B cell (primary cell): ENCODE measurements at places on chromosomes 1 and 21. TPM values are rescaled to one million over a fixed set of nuclear protein-coding genes. Genes with fewer than 3 reads are reported as not detected.

DNA sequence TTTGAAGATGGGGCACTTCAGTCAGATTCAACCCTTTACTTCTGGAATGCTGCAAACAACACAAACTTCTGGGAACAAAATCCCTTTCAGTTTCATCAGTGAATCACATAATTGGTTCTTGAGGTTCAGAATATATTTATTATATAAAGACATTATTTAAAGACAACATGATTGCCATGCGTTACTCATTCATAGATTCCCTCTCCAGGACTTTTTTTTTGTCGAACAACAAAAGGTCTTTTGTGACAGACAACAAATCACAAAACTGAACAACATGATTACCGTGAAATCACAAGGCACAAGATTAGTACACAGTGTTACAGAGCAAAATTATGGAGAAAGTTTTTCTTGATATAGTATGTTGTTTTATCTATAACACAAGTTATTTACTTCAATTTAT is 1815.0 kb downstream of the NCAM2 start:
- no peaks in the 10 kb centered on the region for H3K36me3 ChIP-seq
- no peaks in the 10 kb centered on the region for H3K27me3 ChIP-seq
- no peak for DNase-seq
- no peak overlapping the region for H3K27ac ChIP-seq

- no peaks in the 10 kb centered on the region for H3K36me3 ChIP-seq
- H3K27me3 ChIP-seq, result no peaks in the 10 kb centered on the region
- H3K4me1 ChIP-seq, result no peaks in the 10 kb centered on the region
- no peak overlapping the region for H3K27ac ChIP-seq
- no peak overlapping the region for H3K4me3 ChIP-seq
- DNase-seq, result no peak
Measured at GRCh38 chr1:39170731-39171667, 33.5 kb upstream of the MACF1 start.

DNA sequence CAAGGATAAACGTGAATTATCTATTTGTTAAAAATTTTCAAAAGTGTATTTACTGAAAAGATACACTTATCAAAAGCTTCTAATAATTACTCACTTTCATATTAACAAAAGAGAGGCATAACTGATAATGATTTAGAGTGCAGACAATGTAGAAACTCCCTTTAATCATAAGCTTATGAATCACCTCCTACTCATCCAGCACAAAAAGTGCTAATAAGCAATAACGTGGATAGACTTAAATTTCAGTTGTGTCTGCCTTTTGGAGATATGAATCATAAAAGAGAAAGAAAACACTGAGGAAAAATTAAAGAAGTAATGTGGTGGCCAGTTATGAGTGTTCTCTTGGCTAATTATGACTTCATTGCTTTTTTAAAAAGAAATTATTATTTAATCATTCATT is 827.6 kb upstream of the B3GALT2 start:
- H3K36me3 ChIP-seq, result no peaks in the 10 kb centered on the region
- no peaks in the 10 kb centered on the region for H3K4me1 ChIP-seq
- no peaks in the 10 kb centered on the region for H3K27me3 ChIP-seq
- DNase-seq, result no peak
- no peak overlapping the region for H3K27ac ChIP-seq

DNA sequence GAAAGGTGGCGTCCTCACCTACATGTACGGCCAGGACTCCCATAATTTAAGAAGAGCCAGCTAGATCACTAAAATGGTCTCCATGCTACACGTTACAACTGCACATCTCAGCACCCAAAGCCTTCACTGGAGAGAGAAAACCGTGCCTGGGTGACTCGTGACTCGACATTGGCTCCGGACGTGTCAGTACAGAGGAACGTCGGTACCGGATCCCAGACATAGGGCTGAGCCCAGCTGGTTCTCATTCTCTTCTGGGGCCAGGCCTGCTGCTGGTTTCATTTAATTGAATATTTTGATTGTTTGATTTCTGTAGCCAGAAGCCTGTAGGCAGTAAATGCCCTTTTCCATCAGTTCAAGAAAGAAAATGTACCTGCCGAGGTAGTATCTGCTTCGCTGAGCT is 93.1 kb downstream of the HHIPL2 start:
- no peaks in the 10 kb centered on the region for H3K36me3 ChIP-seq
- peaks cover 11% of the 10 kb centered on the region for H3K4me1 ChIP-seq
- no peak overlapping the region for H3K27ac ChIP-seq
- H3K27me3 ChIP-seq, result no peaks in the 10 kb centered on the region

- no peaks in the 10 kb centered on the region for H3K27me3 ChIP-seq
- DNase-seq, result no peak
- H3K27ac ChIP-seq, result no peak overlapping the region
- H3K4me3 ChIP-seq, result no peak overlapping the region
Measured at GRCh38 chr1:235021815-235022214, 106.8 kb downstream of the TOMM20 start.

DNA sequence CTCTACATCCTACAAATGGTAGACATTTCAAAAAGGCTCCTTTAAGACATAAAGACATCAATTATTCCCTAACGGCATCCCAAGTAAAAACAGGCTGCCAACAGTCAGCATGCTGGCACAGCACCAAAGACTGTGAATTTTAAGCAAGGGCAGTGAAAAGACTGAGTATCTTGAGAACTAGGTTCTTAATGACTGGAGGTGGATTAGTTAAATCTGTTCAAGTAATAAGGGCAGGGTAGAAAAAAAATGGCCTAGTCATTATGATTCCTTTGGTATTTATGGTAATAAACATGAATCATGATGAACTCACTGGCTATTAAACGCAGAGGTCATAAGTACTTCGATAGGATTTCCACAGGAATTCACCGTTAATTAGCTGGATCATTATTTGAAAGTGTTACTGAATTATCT is 75.2 kb downstream of the KIFAP3 start:
- H3K27me3 ChIP-seq, result no peaks in the 10 kb centered on the region
- no peak for DNase-seq
- H3K4me3 ChIP-seq, result no peak overlapping the region

GRCh38 chr1:68227598-68227997 is 4.7 kb downstream of the WLS start:
- no peak for DNase-seq
- H3K27ac ChIP-seq, result no peak overlapping the region
- no peak overlapping the region for H3K4me3 ChIP-seq
- no peaks in the 10 kb centered on the region for H3K36me3 ChIP-seq
- H3K4me1 ChIP-seq, result peaks cover 10% of the 10 kb centered on the region
- H3K27me3 ChIP-seq, result peaks cover 22% of the 10 kb centered on the region

Gene LRRC71
- not detected in 2 replicates for total RNA-seq

DNA sequence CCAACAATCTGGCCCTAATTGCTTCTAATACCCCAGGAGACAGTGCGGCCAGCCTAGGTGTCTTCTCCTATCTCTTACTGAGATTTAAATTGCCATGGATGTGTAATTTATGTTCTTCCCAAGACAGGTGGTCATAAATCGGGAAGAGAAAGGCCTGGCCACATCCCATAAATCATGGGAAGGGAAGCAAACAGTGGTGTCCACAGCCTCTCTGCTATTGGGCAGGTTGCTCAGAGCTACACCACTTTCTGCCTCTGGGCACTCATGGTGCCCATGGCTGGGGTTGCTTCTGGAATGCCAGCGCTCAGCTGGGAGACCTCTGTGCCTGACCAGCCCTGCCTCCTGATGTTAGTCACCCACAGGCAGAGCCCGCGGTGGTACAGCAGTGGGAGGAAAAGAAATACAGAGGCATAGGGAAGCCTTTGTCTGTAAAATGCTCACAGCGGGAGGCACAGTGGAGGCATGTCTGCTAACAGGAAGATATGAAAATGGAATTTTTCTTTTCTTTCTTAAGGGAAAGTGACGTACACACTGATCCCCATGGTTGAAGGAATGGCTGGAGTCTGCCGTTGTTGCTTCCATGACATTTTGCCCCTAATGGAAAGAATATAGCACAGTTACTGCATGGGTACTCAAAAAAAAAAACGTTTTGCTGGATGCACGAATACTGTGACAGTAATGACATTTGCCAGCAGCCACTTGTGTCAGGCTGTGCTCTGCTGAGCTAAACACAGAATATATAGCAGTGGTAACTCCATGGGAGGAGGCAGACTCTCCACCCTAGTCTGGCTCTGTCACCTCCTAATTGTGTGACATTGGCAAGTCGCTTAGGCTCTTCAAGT is 21.9 kb downstream of the MTARC1 start:
- no peak overlapping the region for H3K27ac ChIP-seq
- no peak for DNase-seq
- H3K4me3 ChIP-seq, result no peak overlapping the region
- no peaks in the 10 kb centered on the region for H3K27me3 ChIP-seq
- H3K4me1 ChIP-seq, result no peaks in the 10 kb centered on the region
- H3K36me3 ChIP-seq, result no peaks in the 10 kb centered on the region

Gene RASSF5
- 144 and 146 TPM in 2 replicates for total RNA-seq

DNA sequence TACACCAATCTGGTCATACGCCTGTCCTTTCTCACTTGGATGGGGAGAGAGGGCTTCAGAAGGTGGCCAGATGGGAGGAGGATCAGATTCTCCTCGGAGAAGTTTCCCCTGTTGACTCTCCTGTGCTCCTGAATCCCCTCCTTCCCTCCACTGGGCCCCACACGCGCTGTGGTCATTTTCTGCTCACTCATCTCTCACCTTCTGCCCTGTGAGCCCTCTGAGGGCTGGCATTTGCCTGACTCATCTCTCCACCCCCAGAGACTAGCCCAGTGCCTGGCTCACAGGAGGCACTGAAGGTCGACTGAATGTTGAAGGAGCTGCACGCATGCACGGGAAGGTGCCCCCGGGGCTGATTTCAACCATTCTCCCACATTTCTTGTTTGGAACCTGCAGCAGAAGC is 14.2 kb downstream of the ABCA4 start:
- H3K27me3 ChIP-seq, result peaks cover 18% of the 10 kb centered on the region
- H3K27ac ChIP-seq, result no peak overlapping the region
- DNase-seq, result no peak
- no peak overlapping the region for H3K4me3 ChIP-seq
- no peaks in the 10 kb centered on the region for H3K4me1 ChIP-seq
- H3K36me3 ChIP-seq, result no peaks in the 10 kb centered on the region

DNA sequence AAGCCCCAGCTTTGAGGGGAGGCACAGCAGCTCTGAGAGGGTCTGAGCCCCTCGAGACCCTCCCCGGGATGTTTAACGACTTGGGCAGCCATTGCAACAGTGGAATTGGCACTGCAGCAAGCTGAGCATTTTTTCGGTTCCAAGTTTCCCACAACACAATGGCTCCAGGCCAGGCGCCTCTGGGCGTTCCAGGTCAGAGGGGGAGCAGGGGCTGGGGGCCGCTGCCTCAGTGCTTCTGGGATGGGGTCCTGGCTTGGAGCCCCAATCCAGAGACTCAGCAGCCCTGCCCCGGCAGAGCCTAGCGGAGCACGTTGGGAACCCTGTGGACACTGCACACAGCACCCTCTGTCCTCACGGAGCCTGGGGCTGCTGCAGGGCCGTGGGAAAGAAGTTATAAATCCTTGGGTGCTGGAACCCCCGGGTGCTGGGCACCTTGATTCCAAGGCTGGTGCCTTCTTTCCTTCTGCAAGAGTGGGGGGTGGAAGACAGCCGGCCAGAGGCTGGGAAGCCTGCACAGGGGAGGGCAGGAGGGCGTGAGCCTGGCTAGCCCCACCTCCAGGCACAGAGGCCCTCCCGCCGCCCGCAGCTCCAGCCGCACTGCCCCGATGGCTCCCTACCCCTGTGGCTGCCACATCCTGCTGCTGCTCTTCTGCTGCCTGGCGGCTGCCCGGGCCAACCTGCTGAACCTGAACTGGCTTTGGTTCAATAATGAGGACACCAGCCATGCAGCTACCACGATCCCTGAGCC is 50.1 kb downstream of the COL18A1 start:
- H3K4me1 ChIP-seq, result no peaks in the 10 kb centered on the region
- no peaks in the 10 kb centered on the region for H3K27me3 ChIP-seq
- H3K4me3 ChIP-seq, result no peak overlapping the region
- H3K36me3 ChIP-seq, result no peaks in the 10 kb centered on the region
- H3K27ac ChIP-seq, result no peak overlapping the region

DNA sequence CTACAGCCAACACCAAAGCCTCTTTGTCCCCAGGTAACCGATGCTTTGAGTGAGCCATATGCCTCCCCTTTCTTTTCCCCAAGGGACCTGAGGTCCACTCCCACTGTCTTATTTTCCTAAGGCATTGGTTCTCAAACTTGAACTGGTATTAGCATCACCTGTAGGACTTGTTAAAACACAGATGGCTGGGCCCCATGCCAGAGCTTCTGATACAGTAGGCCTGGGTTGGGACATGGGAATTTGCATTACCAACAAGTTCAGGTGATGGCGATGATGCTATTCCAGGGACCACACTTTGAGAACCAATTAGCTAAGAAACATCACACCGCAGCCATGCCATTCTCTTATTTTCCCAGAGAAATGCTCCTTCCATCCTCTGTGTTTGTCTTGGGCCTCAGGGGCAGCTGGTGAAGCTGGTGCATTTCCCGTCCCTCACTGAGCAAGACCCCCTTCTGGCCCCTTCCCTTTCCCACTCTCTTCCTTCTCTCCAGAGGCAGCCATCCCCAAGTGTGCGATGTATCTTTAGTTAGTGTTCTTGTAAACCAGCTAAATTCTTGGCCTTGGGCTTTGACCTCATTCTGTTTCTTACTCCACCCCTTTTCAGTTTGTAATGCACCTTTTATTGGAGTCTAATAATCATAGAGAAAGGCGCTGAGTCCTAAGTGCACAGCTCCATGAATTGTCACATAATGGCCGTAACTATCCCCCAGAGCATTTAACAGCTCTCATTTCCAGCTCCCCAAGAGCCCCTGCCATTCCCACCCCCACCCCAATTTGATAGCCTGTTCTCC is 14.2 kb upstream of the TTC22 start:
- H3K27me3 ChIP-seq, result no peaks in the 10 kb centered on the region
- no peaks in the 10 kb centered on the region for H3K4me1 ChIP-seq
- H3K36me3 ChIP-seq, result no peaks in the 10 kb centered on the region
- H3K27ac ChIP-seq, result no peak overlapping the region
- no peak for DNase-seq

GRCh38 chr1:167514288-167514687 is 4.0 kb downstream of the CD247 start:
- no peak overlapping the region for H3K27ac ChIP-seq
- no peak overlapping the region for H3K4me3 ChIP-seq
- no peak for DNase-seq
- H3K36me3 ChIP-seq, result no peaks in the 10 kb centered on the region
- H3K27me3 ChIP-seq, result no peaks in the 10 kb centered on the region
- H3K4me1 ChIP-seq, result no peaks in the 10 kb centered on the region

Gene UBIAD1
- total RNA-seq, result 28.1 and 30.9 TPM in 2 replicates

Gene AMY1B
- total RNA-seq, result not detected in 2 replicates

Gene ESRRG
- total RNA-seq, result not detected in 2 replicates

DNA sequence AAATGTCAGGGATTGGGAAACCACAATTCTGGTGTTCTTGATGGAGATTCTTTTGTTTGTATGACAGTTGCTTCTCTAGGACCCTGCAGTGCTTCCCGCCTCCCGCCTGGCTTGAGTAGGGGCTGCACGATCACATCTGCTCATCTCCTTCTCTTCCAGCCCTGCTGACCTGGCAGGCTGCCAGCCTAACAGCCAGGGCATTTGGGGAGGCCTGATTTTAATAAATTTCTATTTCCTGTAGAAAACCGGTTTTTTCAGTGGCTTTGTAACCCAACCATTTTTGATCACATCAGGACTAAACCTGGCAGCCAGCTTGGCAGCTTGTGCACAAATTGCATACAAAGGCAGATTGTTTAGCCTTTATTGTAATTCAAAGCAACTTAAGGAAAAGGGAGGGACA is 78.9 kb downstream of the UBE2U start:
- H3K36me3 ChIP-seq, result no peaks in the 10 kb centered on the region
- H3K27me3 ChIP-seq, result no peaks in the 10 kb centered on the region
- H3K4me3 ChIP-seq, result no peak overlapping the region
- H3K27ac ChIP-seq, result no peak overlapping the region
- no peaks in the 10 kb centered on the region for H3K4me1 ChIP-seq

- H3K27me3 ChIP-seq, result no peaks in the 10 kb centered on the region
- DNase-seq, result no peak
- H3K4me3 ChIP-seq, result no peak overlapping the region
Measured at GRCh38 chr1:183783342-183783741, 21.6 kb upstream of the RGL1 start.

Gene B3GALT2
- total RNA-seq, result 0.07 TPM in 1 of 2 replicates, not detected in the other
